ENCODE measurements at places on chromosomes 5 and 9.
A peak's percentile ranks its signal among the peaks of the same experiment; 100 is the strongest.

- no peak for DNase-seq
These were observed 126.7 kb upstream of the SLCO6A1 start for GRCh38 chr5:102625468-102625867.

DNA sequence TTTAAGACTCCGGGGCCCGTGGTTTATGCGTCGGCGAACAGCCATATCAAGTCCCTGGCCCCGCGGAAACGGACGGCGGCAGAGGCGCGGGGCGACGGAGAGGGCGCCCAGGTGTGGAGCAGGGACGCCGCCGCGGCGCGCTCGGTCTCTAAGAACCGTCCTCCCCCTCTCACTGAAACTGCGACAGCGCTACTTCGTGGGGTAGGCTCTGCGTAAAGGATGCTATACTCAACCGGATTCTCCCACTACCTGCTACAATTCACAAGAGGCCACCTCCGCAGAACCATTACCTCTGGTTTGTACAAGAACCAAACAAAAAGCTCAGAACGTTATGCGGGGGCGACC lies 404 bp downstream of the MRNIP start:
- DNase-seq = peak; percentile 18

DNA sequence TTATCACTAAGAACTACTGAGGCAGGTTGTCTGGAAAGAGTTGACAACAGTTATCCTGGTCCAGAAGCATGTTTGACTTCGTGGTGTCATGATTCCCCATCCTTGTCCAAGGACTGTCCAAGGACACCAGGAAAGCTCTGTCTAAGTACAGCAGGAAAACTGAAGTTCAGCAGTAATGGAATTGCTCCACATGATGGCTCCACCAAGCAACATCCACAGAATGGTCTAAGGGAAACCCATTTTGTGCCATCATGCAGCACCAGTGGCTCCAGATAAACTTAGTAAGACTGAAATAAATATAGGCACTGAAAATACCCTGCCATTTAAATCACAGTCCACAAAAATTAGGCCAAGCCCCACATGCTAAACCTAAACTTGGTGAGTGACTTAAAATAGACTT lies 192.8 kb downstream of the CDH18 start:
- DNase-seq = no peak

GRCh38 chr9:13556656-13557055 lies 277.2 kb upstream of the MPDZ start:
- no peak for DNase-seq

DNA sequence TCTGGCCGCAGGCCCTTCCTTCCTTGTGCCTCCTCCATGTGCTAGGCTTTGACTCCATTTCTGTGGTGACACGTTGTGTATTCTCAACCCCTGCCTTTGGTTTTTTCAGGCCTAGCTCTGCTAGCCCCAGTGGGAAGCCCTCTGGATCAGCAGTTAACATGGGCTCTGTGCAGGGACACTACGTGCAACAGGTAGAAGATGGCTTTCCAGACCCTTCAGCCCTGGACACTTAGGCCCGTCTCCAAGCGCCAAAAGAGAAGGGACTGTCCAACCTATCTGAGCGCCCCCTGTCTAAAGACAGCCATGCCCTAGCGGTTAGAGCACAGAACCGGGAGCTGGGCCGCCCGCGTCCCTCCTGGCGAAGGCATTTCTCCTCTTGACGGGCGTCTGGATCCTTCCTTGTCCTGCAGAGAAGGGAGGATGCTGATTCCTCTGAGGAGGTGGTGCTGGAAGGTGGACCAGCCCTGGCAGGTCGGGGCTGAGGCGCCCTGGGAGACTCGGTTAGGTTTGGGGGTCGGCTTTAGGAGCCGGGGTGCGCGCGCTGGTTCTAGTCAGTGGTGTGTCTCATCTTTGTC lies 8.3 kb upstream of the POMT1 start:
- DNase-seq = no peak

GRCh38 chr9:86407022-86407421 lies 52.8 kb upstream of the TUT7 start:
- DNase-seq = peak; percentile 24

- DNase-seq = no peak
These were observed 58.1 kb upstream of the SLC30A5 start for GRCh38 chr5:69035665-69036064.

DNA sequence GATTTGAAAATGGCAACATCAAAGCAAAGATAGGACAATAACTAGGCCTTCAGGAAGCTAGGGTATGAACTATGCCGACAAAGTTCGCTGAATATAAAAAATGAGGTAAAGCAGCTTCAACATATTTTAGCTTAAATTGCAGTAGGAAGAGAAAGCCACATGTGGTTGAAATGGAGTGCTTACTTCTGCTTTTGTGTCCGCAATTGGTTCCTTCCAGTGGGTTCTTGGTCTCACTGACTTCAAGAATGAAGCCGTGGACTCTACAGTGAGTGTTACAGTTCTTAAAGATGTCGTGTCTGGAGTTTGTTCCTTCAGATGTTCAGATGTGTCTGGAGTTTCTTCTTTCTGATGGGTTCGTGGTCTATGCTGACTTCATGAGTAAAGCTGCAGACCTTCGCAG lies 95.2 kb downstream of the APTX start:
- DNase-seq = no peak

DNA sequence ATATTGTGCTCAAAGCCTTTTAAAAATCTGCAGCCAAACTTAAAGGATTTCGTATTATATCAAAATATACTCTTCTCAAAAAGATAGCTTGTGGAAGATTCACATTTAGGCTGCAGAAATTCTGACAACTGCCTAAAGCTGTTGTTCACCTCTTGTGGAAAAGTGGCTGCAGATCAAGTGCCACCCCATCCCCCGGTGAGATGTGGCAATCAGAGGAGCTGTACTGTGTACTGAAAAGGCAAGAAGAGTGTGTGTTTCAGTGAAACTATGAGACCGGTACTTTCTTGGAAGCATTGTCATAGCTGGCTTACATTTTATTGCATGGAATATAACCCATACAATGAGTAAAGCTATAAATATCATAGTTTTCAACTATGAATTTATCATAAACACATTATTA lies 64.3 kb downstream of the CDH18 start:
- DNase-seq = no peak

DNA sequence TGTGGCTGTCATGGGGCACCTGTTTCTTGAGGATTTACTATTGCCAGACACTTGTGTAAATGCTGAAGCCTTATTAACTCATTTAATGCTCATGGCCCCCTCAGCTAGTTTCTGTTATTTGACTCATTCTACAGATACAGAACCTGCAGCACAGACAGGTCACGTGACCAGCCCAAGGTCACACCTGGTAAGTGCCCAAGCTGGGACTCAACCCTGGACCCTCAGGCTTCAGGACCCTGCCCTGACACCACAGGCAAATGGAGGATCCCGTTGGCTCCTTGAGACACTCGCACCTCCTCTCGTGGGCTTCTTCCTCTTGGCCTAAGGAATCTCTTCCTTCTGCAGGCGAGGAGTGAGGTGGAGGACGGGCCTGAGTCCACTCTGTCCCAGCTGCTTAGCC lies 10.6 kb upstream of the NEURL1B start:
- DNase-seq = no peak

DNA sequence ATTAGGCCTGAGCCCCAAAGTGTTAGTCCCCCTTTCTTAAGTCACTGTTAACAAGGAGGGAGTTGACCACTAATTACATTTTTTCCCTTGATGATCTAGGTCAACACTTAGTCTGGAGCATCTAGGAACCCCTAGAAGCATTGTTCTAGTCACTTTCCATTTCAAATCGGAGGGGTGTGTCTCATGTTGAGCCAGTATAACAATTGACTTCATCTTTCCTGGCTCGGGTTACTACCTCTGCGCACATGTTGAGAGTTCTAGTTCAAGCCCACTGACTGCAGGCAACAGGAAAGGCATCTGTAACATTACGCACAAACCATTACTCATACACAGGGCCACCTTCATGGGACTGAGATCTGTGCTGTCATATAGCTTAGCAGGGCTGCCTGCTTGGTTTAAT lies 164.9 kb downstream of the NTRK2 start:
- no peak for DNase-seq

DNA sequence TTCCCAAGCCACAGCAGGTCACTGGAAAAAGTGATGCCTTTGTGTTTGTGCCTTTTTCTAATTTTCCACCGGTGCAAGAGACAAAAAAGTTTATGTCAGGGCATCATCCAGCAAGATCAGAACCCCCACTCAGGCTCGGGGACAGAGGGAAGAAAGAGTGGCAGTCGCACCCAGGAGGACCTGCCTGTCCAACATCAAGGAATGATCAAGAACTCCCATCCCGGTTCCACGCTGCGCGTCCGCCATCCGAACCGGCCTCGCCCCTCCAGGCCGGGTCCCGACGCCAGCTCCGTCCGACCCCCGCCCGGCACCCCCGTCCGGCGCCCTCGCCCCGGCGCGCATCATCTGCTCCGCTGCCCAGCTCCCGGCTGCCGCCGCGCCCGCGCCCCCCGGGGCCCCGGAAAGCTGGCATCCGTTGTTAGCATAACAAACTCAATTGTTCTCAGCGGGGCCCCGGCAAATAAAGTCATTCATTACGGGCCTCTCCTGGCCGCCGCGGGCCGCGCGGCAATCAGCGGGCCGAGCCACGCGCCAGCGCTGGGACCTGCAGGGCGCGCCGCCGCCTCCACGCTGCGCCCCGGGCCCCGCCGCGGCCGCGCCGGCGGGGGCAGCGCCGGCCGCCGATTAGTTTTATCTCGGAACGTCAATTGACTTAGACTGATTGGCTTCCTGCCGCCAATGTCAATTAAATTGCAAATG lies 48.1 kb downstream of the PAX5 start:
- DNase-seq = no peak

- no peak for DNase-seq
These were observed 83.0 kb downstream of the OXCT1 start for GRCh38 chr5:41787265-41787664.

DNA sequence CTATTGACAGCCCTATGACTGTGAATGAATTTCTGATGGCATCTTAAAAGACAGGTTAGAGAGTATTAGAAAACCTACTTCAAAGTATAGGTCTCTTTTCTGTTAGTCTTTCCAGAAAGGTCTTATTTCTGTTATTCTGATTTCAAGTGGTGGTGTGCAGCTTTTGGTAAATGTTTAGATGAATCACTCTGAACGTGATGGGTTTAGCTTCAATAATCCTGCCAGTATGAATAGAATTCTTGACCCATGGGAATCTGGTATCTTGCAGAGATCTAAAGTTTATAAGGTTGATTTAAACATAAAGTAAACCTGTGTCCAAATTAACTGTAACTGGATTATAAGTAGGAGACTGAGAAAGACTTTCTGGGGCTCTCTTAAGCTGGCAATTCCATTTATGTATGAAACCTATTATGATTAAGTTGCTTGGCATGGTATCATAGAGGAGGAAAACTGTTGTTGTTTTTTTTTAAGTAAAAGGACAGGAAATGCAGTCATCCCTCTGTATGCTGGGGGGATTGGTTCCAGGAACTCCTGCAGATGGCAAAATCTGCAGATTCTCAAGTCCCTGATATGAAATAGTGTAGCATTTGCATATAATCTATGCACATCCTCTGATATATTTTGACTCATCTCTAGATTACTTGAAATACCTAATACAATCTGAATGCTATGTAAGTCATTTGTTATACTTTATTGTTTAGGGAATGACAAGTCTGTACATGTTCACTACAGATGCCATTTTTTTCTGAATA lies 77.0 kb upstream of the ADAMTS19 start:
- DNase-seq = no peak

DNA sequence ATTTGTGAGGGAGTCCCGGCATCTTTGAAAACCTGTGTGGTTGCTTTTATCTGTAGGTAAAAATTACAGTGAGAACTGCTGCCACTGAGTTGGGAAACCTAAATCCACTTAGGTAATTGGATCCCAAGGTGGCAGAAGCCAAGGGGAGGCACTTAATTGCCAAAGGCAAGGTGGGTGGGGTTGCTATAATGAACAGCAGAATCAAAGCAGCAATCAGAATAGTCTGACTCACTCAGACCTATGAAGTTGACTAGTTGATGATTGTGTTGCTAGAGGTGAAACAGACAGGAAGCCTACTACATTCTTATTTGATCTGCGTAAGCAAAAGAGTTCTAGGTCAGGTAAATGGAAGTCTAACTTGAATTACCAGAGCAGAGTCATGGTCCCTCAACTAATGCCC lies 17.3 kb upstream of the BICD2 start:
- no peak for DNase-seq

DNA sequence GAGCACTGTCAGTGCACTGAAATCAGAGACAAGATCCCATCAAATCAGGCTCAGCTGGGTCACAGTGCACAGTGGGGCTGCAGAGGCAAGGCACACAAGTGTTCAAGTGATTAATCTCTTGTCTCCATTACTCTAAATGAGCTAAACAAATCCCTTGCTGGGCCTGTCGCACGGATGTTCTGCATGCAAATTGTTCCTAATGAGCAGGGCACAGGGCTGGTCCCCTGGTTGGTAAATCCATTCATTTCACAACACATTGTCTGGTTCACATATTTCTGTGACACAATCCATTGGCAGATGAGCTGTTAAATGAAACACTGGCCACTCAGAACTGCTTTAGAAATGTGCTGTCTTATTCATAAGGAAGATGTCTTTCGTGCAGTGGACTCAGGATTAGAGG lies 167.9 kb upstream of the BRINP1 start:
- no peak for DNase-seq

DNA sequence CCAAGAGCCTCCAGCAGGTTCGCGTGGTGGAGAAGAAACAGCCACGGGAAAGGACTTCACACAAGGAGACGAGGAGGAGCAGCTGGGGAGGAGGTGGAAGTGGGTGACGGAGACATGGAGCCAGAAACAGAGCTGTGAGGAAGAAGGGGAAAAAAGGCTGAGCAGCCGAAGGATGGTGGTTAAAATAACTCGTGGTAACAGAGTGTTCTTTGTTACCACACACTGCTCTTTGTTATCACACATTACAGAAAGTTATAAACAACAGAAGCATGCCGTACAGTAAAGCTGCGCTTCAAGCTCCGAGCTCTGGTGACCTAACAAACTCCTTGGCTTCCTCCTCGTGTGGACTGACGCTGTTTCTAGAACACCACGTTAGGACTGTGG lies 215.4 kb downstream of the GLIS3 start:
- DNase-seq = no peak

DNA sequence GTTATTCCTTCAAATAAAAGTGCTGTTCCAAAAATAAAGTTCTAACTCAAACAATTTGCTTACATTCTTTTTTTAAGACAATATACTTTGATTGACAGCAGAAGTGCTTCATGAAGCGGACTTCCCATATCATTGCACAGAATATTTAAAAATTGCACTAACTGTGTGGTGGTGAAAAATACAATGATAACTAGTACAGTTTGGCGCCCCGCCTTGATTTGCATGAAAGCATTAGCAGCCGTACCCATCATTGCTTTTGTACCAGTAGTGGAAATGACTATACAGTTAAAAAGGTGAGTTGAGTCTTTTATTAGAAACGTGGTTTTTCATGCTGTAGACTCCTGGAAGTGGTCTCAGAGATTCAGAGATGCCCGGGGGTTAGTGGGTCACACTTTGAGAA lies 69.5 kb upstream of the MAP3K1 start:
- DNase-seq = no peak

DNA sequence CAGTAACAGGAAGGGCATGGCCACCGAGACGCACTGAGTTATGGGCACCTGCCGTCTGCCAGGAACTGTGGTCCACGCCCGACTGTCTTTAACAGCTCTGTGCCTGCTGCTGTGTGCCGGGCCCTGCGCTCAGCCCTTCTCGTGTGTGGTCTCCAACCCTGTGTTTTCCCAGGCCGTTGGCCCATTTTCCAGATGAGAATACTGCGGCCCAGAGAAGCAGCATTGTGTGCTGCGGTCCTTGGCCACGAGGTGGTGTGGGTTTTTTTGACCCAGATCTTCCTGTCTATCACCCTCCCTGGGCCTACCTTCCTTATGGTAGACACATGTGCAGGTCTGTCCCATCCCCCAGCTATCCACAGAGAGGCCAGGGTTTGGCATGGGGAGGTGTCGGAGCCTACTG lies 47.0 kb downstream of the RXRA start:
- DNase-seq = no peak

All from stimulated activated CD4-positive, alpha-beta T cell treated with anti-CD3 and anti-CD28 coated beads, TNF-alpha, amount 100 ng/mL, for 48 hours (primary cell).